Ascending aorta (tissue), 2 donors: ENCODE measurements at places on chromosomes 1 and 21. TPM values are rescaled to one million over a fixed set of nuclear protein-coding genes. Genes with fewer than 3 reads are reported as not detected.

Gene TFAP2E
- 10.2 TPM for total RNA-seq

Gene DCST1
- not detected for total RNA-seq

Gene SLAMF6
- total RNA-seq = not detected

Gene OR6N1
- total RNA-seq = not detected

Gene SYCP1
- not detected for total RNA-seq

Gene TNFRSF25
- total RNA-seq = 18.0 TPM

Gene CD101
- total RNA-seq = not detected

Gene SSBP3
- 51.0 TPM for total RNA-seq

Gene LCE2A
- not detected for total RNA-seq

DNA sequence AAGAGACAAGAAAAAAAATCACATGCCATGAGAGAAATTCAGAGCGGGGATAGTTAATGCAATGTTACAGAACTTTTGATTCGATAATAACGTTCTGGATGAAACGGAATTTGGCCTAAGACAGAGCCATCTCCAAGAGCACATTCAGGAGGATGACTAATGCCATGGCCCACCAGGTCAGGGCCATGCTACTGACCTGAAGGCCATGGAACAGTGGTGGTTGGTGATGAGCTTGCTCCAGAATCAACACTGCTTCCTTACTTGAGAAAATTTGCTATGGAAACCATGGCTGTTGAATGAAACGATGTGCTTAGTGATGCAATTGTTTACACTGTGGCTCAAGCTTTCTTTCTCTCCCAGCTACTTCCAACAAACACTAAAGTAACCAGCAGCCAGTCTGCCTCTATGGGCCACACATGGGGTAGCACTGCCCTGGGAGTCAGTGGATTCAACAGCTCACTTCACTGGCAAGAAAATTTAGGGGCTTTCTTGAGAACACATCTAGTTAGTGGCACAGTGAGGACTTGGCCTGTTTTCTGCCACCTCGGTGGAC, 299.1 kb downstream of the PCP4 start:
- H3K4me3 ChIP-seq = no peak overlapping the region
- no peak for DNase-seq
- H3K4me1 ChIP-seq = no peaks in the 10 kb centered on the region
- H3K27ac ChIP-seq = no peak overlapping the region
- no peaks in the 10 kb centered on the region for H3K27me3 ChIP-seq

DNA sequence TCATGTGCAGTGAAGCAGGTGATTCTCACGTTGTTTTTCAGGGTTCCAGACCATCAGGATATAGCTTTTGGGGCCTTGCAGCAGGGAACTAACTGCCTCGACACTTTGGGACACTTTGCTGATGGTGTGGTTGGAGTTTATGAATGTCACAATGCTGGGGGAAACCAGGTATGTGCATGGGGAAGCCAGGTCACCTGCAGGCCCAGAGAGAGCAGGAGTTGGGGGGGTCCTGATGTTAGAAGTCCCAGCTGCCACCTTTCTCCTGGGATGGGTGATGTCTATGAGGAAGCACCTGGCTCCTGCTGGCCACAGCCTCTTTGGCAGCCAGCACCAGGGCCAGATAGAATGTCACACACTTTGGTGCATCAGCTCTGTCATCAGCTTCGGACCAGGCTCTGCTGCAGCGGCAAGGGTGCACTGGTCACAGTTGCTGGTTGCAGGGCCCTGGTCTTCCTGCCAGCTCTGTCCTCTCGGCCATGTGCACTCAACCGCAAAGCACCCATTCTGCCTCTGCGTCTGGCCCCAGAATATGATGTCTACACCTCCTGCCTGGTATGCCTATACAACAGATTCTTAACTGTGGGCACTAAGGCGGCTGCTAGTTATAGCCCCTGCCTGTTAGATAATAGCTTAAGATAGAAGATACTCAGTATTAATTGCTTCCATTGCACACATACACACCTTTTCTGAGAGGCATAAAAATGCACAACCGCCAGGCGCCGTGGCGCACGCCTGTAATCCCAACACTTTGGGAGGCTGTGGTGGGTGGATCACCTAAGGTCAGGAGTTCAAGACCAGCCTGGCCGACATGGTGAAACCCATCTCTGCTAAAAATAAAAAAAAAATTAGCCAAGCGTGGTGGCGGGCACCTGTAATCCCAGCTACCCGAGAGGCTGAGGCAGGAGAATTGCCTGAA, 160.7 kb downstream of the PGBD5 start:
- H3K27ac ChIP-seq = peak overlapping the region; percentile 5
- peak; percentile 59 for DNase-seq
- H3K36me3 ChIP-seq = peaks cover 36% of the 10 kb centered on the region
- no peak overlapping the region for H3K4me3 ChIP-seq
- H3K27me3 ChIP-seq = no peaks in the 10 kb centered on the region

DNA sequence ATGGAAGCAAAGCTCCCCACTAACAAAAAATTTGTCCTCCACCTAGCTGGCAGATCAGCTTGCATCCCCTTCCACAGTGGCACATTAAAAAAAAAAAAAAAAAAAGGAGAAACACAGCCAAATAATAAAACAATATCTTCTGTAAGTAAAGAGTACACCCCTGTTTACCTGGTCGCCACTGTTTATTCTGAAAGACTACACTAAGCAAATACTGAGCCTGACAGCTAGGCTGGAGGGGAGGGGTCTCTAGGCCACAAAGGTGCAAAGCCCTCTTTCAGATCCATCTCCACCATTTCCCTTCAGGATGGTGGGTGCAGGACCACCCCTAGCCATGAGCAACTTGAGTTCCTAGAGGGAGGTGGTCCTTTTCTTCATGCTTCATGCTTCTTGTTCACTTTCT, 22.8 kb upstream of the SLC45A3 start:
- no peak overlapping the region for H3K4me3 ChIP-seq
- no peak for DNase-seq
- H3K27ac ChIP-seq = no peak overlapping the region

DNA sequence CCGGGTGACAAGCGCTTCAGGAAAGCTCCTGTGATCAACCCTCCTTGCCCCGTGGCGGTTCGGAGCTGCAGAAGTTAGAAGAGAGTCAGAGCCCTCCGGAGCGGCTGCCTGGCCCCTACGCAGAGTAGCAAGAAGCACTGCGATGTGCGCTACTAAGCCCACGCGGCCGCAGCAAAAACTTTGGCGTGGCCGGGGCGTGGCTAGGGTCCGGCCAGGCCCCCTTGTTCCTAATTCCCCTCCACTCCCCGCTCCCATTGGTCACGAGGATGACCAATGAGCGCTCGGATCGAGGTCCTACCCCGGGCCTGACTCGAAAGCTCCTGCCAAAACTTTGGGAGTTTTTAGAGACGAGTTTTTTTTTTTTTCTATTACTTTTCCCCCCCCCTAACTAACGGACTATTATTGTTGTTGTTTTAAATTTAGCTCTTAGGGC, at the start of gene HLX:
HLX (plus strand) TSS at position 368 of the 433 bp plus-strand sequence. CDS start 415 bp downstream, outside the sequence.
- no peaks in the 10 kb centered on the region for H3K27me3 ChIP-seq
- H3K36me3 ChIP-seq = peaks cover 3% of the 10 kb centered on the region
- H3K4me1 ChIP-seq = no peaks in the 10 kb centered on the region
- peak within 1 kb of the TSS; percentile 94 for H3K27ac ChIP-seq
- DNase-seq = peak; percentile 94
- H3K4me3 ChIP-seq = peak within 1 kb of the TSS; percentile 83

- DNase-seq = no peak
- no peak overlapping the region for H3K27ac ChIP-seq
- H3K4me3 ChIP-seq = no peak overlapping the region
- H3K36me3 ChIP-seq = no peaks in the 10 kb centered on the region
- H3K4me1 ChIP-seq = peaks cover 22% of the 10 kb centered on the region
These were observed 11.0 kb upstream of the HEYL start for GRCh38 chr1:39650431-39650830.

GRCh38 chr1:229689904-229690303, 63.9 kb downstream of the URB2 start:
- no peak for DNase-seq
- H3K27me3 ChIP-seq = no peaks in the 10 kb centered on the region
- no peak overlapping the region for H3K27ac ChIP-seq
- H3K36me3 ChIP-seq = no peaks in the 10 kb centered on the region
- H3K4me3 ChIP-seq = no peak overlapping the region
- H3K4me1 ChIP-seq = no peaks in the 10 kb centered on the region

DNA sequence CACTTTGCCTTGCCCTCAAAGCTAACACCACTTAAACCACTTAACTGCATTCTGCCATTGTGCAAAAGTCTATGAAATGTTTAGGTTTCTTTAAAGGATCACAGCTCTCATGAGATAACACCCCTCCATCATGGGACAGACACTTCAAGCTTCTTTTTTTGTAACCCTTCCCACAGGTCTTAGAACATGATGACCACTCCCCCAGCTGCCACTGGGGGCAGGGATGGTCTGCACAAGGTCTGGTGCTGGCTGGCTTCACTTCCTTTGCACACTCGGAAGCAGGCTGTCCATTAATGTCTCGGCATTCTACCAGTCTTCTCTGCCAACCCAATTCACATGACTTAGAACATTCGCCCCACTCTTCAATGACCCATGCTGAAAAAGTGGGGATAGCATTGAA, 7.7 kb downstream of the ADAMTS1 start:
- no peaks in the 10 kb centered on the region for H3K27me3 ChIP-seq
- peak overlapping the region; percentile 5 for H3K27ac ChIP-seq
- no peak for DNase-seq
- peaks cover 63% of the 10 kb centered on the region for H3K36me3 ChIP-seq

- H3K36me3 ChIP-seq = no peaks in the 10 kb centered on the region
- H3K4me3 ChIP-seq = no peak overlapping the region
- DNase-seq = no peak
- H3K4me1 ChIP-seq = no peaks in the 10 kb centered on the region
- no peak overlapping the region for H3K27ac ChIP-seq
- H3K27me3 ChIP-seq = no peaks in the 10 kb centered on the region
These were observed 17.9 kb downstream of the CAPZA1 start for GRCh38 chr1:112637254-112638109.

- no peak for DNase-seq
- H3K4me3 ChIP-seq = no peak overlapping the region
These were observed 16.2 kb downstream of the EDN2 start for GRCh38 chr1:41468122-41468762.

DNA sequence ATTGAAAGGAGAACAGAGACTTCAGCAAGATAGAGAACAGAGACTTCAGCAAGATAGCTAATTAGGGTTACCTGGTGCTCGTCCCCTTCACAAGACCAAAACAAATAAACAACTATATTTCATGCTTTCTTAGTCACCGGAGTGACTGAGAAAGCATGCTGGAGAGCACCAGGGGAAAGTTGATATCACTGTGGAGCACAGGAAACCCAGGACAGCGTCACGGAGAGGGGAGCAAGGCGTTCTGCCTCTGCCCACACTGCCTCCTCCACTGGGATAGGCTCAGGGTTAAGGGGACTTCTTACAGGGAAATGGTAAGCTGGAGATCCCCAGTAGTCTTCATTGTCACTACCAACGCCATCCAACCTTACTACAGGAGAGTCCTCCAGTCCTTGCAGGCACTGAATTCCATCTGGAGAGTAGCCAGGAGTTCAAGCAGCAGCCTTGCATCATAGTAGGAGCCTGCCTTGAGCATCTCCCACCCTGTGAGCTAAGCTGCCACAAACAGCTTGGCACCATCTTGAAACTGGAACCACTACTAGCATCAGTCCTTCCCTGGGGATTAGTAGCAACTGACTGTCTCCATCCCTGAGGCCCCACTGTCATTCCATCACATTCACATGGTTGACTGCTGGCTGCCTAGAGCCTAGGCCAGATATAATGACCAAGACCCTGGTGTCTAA, 239.4 kb downstream of the PLPP3 start:
- no peaks in the 10 kb centered on the region for H3K36me3 ChIP-seq
- no peak for DNase-seq
- no peaks in the 10 kb centered on the region for H3K4me1 ChIP-seq
- no peaks in the 10 kb centered on the region for H3K27me3 ChIP-seq
- no peak overlapping the region for H3K4me3 ChIP-seq

GRCh38 chr1:41498391-41498790, 13.9 kb upstream of the EDN2 start:
- H3K27me3 ChIP-seq = no peaks in the 10 kb centered on the region
- H3K27ac ChIP-seq = peak overlapping the region; percentile 97
- H3K4me1 ChIP-seq = peaks cover 27% of the 10 kb centered on the region
- no peak overlapping the region for H3K4me3 ChIP-seq
- DNase-seq = no peak

GRCh38 chr21:36628106-36628505, 70.8 kb upstream of the SIM2 start:
- no peaks in the 10 kb centered on the region for H3K4me1 ChIP-seq
- no peak overlapping the region for H3K27ac ChIP-seq
- H3K27me3 ChIP-seq = no peaks in the 10 kb centered on the region

DNA sequence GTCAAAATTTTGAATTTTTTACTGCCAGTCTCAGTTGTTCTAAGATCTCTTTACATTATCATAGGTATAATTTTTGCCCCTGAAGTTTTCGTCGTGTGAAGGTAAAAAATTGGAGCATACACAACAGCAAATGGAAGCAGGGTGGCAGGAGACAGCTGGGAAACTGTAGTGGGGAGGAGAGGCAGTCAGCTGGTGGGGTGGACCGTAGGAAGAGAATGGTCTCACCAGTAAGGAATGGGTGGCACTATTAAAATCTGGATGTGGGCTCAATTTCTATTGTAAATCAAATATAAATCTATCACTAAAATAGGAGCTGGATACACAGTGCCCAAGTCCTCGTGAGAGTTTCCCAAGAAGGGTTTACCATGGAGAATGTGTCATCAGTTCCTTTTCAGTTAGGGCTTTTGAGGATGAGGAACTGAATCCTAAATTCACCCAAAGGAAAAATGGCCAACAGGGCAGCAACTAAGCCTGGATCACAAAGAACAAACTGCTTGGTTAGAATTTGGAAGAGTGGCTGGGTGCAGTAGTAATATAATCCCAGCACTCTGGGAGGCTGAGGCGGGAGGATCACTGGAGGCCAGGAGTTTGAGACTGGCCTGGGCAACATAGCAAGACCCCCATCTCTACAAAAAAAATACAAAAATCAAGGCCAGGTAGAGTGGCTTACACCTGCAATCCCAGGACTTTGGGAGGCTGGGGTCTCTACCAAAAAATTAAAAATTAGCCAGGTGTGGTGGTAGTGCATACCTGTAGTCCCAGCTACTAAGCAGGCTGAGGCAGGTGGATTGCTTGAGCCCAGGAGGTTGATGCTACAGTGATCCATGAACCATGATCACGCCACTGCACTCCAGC, 10.5 kb upstream of the IRF2BP2 start:
- no peak for DNase-seq
- H3K27ac ChIP-seq = peak overlapping the region; percentile 29
- H3K4me1 ChIP-seq = peaks cover 5% of the 10 kb centered on the region
- H3K36me3 ChIP-seq = no peaks in the 10 kb centered on the region
- no peaks in the 10 kb centered on the region for H3K27me3 ChIP-seq

DNA sequence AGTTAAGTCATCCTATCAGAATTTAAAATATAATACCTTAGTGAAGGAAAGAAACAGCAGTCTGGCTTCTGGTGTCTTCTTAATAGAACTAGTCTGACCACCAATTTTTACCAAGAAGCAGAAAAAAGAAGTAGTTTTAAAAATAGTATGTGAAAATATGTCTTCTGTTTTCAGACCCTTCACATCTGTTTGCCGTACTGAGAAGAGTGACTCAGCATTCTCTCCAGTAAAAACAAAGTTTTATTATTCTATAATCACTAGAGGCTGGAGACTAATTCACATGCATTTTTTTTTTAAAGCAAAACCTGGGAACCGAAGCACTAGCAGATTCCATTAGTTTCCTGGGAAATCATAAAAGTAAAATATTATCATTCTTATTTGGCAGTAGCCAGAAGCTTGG, 163.8 kb downstream of the COL24A1 start:
- H3K27me3 ChIP-seq = no peaks in the 10 kb centered on the region
- peak overlapping the region; percentile 35 for H3K4me3 ChIP-seq
- no peak for DNase-seq
- no peaks in the 10 kb centered on the region for H3K4me1 ChIP-seq
- H3K27ac ChIP-seq = no peak overlapping the region
- H3K36me3 ChIP-seq = no peaks in the 10 kb centered on the region
